Amniotic stem cell (primary cell): ENCODE measurements at places on chromosomes 2 and 18.

GRCh38 chr2:47639467-47639866 is 143.5 kb upstream of the MSH6 start:
- DNase-seq = no peak

- peak; percentile 29 for DNase-seq
These were observed 523 bp downstream of the KCTD1 start for GRCh38 chr18:26547646-26548414.

DNA sequence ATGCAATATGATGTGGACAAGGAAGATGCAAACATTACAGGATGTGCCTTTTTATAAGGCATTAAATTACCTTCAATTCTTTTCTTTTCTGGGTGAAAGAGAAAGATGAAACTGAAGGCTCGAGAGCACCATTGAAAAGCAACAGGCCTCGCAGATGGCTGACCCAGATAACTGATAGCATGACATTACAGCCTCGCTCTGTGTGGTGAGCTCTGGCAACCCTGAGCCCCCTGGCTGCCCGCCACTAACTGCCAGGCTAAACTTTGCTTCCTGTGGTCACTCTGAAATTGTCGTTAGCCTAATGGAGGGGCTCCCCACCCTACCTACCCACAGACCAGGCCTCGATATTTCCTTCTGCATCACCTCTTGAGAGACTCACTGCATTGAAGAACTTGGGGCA is 516.8 kb upstream of the FANCL start:
- DNase-seq = no peak

DNA sequence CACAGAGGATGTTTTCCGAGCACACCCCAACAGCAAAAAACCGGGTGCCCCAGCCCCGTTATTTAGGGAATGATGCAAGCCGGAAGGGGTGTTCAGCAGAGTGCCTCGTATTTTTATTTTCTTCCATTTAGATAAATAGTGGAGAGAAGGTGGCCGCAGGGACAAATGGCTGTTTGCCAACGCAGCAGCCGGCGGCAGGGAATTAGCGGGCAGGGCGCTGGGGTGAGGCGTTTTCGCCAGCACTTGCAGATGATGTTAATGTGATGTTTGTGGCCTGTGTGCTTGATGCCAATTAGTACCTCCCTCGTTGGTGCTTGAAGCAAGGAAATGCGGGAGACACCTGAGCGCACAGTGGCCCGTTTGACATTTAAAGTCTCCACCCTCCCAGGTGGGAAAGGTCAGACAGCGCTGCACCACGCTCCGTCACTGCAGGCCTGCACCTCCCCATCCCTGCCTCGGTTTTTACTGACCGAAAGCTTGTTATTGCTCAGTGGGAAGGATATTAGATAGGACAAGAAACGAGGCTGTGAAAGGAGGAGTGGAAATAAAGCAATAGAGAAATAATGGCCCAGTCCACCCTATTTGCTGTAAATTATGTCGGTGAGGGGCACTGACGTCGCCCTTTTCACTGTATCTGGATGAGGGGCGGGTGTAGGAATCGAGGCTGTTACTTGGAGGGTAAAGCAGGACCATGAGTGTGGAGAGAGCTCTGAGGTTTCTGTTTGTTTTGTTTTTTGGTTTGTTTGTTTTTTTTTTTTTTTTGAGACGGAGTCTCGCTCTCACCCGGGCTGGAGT is 39.1 kb downstream of the NFATC1 start:
- no peak for DNase-seq
